ENCODE measurements at places on chromosomes 7 and 10.

- no peak for DNase-seq
These were observed 16.0 kb upstream of the GDI2 start for GRCh38 chr10:5829267-5829666.

DNA sequence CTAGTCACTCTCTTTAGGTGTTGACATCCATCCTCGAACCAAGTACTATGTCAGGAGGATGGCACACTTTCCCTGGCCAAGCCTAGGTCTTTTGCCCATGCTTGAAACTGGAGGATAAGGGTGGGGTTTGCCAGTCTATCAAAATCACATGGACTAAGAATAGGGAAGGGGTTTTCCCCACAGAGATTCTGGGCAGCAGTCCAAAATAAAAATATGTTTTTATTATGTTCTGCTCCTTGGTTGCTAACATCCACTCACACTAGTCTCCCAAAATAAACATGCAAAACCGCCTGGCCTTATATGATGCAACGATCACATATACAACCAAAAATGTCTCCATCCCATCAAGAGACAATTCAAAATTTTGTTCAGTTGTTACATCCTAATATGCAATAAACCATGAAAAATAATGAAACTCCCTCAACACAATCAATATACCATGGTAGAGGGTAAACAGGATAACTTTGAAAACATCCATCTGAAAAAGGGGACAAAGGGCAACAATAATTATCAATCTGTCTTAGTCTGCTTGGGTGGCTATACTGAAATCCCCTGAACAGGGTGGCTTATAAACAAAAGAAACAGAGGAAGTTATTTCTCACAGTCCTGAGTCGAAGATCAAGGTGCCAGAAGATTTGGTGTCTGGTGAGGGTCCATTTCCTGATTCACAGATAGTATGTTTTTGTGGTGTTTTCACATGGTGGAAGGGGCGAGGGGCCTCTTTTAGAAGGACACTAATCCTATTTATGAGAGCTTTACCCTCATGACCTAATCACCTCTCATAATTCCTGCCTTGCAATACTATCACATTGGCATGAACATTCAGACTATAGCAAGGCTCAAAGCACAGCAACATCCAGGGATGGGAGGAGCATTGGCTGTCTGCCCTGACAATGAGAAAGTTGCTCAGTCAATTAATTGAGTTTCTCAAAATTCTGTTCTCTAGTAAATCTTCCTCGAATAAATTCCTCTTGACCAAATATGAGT is 159.3 kb downstream of the ETV1 start:
- DNase-seq, result peak; percentile 57

DNA sequence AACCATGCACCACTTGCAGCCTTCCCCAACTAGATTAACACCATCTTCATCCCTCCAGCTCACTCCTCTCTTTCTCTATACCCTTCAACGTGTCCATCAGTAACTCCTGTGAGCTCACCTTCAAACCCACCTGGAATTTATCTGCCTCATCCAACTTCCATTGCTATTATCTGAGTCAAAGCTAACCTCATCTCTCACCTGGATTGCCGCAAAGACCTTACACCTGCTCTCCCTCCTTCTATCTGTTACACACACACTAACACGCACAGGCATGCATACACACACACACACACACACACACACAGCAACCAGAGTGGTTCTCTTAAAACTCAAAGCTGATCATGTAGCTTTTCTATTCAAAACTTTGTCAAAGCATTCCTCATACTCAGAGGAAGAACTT is 3.8 kb upstream of the TFEC start:
- no peak for DNase-seq

- DNase-seq, result peak; percentile 32
These were observed 3.6 kb downstream of the ZSCAN21 start for GRCh38 chr7:100053215-100053614.

GRCh38 chr7:98669329-98670000 is 52.4 kb downstream of the NPTX2 start:
- no peak for DNase-seq

GRCh38 chr10:3719024-3719843 is 65.8 kb downstream of the KLF6 start:
- no peak for DNase-seq

GRCh38 chr7:2978408-2978807 is 65.3 kb downstream of the CARD11 start:
- DNase-seq, result no peak

- no peak for DNase-seq
These were observed 15.8 kb upstream of the ODAD2 start for GRCh38 chr10:28014651-28015050.

GRCh38 chr7:157757211-157757610 is 420.4 kb downstream of the DNAJB6 start:
- DNase-seq, result no peak

GRCh38 chr10:34432589-34432988 is 382.5 kb downstream of the PARD3 start:
- no peak for DNase-seq

DNA sequence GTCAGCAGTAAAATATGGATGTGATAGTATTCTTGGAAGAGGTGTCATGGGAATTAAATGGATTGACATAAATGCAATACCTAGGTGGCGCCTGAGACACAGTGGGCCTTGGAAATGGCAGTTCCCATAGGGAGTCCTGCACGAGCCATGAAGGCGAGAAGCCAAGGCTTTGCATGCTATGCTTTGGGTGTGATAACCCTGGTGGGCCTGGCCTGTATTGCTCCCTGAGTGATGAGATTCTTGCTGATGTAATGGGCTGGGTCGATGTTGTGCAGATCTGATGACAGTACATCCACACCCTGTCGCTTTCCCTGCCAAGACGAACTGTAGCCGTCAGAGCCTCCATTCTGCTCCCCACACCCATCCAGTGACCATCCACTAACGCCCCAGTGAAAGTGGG is 46.4 kb downstream of the CREB5 start:
- DNase-seq, result no peak

GRCh38 chr7:13949445-13949844 is 40.0 kb downstream of the ETV1 start:
- peak; percentile 35 for DNase-seq

DNA sequence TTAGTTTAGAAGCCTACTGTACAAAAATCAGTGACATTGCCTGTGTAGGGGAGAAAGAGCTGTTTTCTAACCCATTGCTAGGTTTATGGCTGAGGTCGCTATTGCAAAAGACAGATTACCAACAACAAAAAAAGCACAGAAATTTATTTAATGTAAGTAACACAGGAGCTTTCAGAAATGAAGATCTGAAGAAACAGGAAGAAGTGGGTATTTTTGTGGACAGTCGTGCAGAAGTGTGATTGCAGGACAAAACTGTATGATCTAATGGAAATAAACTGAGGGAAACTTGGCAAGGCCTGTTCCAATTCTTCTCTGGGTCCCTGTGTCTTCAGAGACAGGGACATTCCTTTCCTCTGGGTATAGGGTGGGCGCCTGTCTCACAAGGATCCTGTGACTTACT is 87.4 kb downstream of the APBB1IP start:
- DNase-seq, result no peak

- no peak for DNase-seq
These were observed 159.7 kb upstream of the YAE1 start for GRCh38 chr7:39406467-39406866.

DNA sequence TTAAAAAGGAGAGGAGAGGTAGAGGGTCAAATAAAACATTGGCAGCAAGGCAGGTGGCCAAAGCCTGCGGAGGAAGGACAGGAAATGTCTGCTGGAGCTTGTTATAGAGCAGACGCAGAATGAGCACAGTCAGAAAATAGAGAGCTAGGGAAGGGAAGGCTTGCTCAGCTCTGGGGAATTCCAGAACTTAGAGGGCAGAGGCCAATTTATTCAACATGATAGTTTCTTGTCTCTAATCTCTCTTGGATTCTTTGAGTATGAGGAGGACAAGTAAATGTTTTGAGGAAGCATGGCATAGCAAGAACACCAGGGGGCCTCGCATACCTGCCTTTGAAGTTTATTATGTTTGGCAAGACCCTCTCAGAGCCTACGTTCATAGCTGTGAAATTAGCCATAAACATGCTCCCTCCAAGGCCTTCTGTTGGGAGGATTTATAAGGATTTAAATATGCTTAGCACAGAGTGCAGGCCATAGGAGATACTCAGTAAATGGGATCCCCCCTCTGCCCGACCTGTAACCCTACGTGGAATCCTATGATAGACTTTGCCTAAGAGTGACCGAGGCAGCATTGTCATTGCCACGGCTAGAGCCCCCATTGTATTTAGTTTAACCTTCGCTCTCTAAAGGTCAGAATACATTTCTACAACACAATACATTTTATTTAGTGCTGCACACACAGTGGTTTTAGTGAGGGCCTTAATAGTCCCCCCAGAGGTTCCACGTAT is 293.9 kb downstream of the CCDC3 start:
- no peak for DNase-seq

DNA sequence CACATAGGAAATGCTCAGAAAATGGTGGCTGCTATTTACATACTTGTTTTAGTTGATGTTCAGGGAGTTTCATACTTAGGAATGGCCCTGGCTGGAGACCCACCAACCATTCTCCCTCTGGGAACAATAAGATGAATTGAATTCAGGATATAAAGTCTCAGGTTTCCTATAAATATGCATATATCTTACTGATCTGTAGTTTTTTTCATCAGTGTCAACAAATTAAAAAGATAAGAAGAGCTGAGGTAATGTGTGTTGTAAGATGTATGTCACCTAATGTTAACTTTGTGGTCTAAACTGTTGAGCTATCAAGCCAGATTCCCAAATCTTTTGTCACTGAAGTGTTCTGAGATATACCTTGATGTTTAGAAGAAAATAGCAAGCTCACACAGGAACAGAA is 457.5 kb downstream of the MAGI2 start:
- no peak for DNase-seq

- peak; percentile 6 for DNase-seq
These were observed 287.3 kb downstream of the SDK1 start for GRCh38 chr7:3588341-3588740.

GRCh38 chr7:115933471-115933870 is 97.1 kb downstream of the TFEC start:
- no peak for DNase-seq

GRCh38 chr10:132274986-132275385 is 32.8 kb downstream of the STK32C start:
- DNase-seq, result no peak

DNA sequence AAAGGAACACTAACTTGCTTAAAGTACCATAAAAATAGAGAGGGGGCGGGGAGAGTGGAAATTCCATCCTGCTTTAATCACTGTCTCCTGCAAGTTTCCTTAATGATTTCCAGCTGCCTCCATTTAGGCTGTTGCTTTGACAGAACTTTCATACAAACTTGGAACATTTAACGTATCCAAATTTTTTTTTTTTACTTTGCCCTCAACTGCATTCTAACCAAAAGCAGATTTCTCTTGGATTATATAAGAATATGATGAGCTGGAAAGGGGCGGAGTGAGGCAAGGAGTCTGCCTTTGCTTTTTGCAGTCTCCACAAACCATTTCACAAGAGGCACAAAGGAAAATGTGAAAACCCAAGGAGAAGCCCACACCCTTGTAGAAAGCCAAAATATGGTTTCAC is 46.6 kb upstream of the COL1A2 start:
- no peak for DNase-seq

DNA sequence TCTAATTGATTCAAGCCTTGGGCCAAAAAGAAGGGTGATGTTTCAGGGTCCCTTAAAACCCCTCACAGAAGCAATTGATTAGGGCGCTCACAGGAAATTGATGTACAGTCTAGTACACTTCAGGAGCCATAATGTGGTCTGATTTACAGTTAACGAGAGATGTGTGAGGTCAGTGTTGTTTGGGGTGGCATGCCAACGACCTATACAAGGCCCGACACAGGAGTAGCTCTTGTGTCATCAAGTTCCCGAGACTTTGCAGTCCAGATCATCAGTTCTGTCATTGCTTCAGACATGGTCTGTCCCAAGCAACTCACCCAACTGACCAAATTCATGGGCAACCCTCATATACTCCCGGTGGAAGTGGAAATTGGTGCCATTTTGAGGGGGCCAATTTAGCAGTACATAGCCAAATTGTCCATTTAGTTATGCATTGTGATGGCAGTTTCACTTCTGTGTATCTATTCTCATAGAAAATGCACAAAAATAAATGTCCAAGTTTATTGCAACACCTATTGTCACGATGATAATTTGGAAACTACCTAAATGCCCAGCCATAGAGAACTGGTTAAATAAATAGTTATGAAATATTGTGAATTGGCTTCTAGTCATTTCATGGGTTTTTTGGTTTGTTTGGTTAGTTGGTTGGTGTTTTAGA is 18.0 kb upstream of the ARID5B start:
- DNase-seq, result no peak
